ENCODE measurements at places on chromosomes 16 and 17.
A peak's percentile ranks its signal among the peaks of the same experiment; 100 is the strongest.

- no peak for DNase-seq
Measured at GRCh38 chr17:29344201-29344856, 45.8 kb upstream of the TAOK1 start.

DNA sequence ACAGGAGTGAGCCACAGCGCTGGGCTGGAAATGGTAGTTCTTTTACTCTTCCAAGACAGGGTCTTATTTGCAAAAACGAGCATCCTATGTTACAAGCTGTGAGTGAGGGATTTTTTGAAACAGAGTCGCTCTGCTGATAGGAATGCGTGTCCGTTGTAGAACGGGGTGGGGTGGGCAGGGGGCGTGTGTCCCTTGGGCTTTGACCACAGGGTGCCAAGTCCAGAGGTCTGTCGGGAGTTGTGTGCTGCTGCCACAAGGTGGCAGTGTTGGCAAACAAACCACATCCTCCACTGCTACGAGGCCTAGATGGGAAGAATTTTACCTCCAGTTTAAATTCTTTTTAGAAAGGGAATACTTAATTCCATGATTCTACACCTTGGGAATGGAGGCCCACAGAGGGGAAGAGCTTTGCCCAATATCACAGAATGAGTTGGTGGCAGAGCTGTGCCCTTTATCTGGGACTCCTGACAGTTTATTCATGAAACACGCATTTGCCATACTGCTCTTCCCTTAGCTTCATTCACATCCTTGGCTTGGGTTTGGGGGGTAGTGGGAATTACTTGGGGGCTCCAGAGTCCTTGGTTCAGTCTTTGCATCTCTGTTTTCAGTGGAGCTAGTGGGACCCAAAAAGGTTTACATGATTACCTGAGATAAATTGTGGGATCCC lies 30.6 kb upstream of the ETV4 start:
- peak; percentile 44 for DNase-seq

DNA sequence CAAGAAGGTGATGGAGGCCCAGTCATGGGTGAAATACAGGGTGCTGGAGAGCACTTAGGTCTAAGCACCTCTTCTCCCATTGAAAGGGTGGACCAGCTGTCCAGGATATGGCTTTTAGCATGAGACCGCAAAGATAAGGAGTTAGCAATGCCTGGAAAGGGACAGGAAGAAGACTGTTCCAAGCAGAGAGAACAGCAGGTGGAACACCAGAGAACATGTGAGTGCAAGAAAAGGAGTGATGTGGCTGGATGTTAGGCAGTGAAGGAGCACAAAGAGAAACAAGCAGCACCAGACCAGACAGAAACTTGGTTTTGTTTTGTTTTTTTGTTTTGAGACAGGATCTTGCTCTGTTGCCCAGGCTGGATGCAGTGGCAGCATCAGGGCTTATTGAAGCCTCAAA lies 45.4 kb upstream of the CCL1 start:
- no peak for DNase-seq

GRCh38 chr16:3032624-3033023 lies 4.1 kb downstream of the BICDL2 start:
- no peak for DNase-seq

GRCh38 chr16:66801320-66802105 lies at the start of gene TERB1:
TERB1 (minus strand) TSS chr16:66801584; CDS start chr16:66796798, 4,786 bp downstream.
- no peak for DNase-seq

- DNase-seq: no peak
Measured at GRCh38 chr17:49213399-49213798, 2.9 kb downstream of the ABI3 start.

- no peak for DNase-seq
Measured at GRCh38 chr16:1858189-1858865, 13.6 kb downstream of the MEIOB start.

- no peak for DNase-seq
Measured at GRCh38 chr16:19304750-19305149, 19.2 kb downstream of the CLEC19A start.

DNA sequence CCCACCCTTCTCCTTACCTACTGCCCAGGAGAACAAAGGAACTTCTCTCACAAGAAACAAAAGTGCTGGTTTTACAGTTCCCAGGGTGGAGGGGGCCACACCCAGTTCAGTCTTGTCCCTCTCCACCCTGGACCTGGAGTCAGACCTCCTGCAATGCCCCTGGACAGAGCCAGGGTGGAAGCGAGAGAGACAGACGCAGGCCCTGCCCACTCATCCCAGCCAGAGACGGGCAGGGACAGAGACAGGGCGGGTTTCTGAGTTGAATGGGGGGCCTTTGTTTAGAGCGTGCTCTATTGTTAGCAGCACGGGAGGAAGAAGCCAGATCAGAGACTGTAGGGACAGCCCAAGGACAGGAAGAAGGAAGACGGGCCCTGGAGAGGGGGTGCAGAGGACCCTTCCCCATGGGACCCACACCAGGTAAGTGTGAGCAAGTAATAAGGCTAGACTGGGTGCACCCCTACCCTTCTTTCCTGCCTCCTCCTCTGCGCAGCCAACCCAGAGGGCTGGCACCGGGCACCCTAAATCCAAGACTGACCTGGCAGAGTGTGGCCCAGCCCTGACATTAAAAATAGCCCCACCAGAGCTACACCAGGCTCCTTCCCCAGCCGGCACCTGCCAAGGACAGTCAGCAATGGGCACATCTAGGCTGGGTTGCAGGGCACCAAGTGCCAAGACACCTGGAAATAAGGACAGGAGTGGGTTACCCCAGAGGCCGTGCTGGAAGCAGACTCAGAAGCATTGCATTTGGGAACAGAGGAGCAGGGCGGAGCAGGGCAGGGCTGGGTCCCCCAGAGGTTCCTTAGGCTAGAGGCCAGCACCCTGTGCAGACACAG lies 10.9 kb downstream of the JUP start:
- DNase-seq: no peak

DNA sequence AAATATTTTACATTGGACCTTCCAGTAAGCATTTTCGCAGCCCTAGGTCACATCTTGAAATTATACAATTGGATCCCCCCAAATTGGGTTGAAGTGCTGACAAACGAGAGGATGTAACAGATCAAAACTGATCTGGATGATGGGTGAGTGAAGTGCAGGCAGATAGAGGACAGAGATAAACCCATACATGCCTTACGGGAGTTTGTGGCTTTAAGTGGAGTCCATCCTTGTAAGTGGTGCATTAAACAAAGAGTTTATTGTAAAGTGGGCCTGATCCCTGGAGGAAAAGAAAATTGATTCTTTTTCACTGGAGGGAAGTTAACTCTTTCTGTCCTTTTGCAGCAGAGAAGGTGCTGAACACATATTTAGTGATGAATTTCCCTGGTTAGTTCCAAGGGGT lies 39.0 kb upstream of the KCNJ2 start:
- no peak for DNase-seq

- DNase-seq: no peak
Measured at GRCh38 chr17:79515646-79516571, 94.9 kb downstream of the RBFOX3 start.

GRCh38 chr16:27154705-27155521 lies 48.4 kb upstream of the KDM8 start:
- DNase-seq: no peak

- DNase-seq: no peak
Measured at GRCh38 chr16:21645261-21645721, 7.1 kb downstream of the IGSF6 start.

- DNase-seq: no peak
Measured at GRCh38 chr16:57637965-57638364, 9.5 kb downstream of the ADGRG1 start.

DNA sequence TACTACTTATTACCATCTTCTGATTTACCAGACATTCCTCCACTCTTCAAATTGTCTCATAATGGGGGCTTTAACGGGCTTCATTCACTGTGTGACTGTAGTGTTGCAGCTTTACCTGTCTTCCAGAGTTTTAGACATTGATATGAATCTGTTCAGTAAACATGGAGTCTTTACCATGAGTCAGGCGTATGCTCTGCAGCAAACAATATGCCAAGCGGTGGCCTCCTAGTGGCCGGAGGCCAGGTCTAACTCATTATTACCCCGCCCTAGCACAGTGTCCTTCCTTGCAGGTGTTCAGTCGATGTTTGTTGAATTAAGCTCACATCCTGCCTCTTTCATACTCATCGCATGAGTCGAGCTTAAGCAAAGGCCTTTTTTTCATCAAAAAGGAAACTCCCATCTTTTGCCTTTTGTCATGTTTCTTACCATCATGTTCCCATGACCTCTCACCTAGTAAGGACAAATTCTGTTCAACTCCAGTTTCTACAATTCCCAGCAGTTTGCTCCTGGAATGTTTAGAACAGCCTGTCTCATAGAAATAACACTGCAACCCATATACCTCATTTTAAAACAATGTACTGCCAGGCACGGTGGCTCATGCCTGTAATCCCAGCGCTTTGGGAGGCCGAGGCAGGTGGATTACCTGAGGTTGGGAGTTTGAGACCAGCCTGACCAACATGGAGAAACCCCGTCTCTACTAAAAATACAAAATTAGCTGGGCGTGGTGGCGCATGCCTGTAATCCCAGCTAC lies 39.4 kb downstream of the TUBD1 start:
- no peak for DNase-seq

DNA sequence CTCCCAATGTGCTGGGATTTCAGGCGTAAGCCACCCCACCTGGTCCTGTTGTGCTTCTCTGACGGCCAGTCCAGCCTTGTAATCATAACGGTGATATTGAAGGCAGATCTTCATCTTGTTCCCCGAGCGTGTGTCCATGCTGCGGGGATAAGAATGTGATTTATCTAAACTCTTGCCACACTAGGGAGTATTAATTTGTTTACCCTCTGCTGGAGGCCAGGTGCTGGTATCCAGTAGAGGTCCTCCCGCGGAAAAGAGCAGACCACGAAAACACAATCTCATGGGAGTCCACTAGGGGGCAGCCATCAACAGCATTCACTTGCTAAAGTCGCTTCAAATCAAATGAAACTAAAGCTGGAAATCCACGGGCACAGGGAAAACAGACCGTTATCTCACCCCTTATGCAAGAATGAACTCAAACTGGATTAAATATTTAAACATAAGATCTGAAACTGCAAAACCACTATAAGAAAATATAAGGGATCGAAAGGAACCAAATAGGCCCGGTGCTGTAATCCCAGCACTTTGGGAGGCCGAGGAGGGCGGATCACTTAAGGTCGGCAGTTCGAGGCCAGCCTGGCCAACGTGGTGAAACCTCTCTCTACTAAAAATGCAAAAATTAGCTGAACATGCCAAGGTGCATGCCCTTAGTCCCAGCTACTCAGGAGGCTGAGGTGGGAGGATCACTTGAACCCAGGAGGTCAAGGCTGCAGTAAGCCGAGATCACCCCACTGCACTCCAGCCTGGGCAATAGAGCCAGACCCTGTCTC lies 22.3 kb upstream of the RBBP6 start:
- no peak for DNase-seq

- DNase-seq: no peak
Measured at GRCh38 chr17:77428020-77428748, 287.4 kb downstream of the SEC14L1 start.

DNA sequence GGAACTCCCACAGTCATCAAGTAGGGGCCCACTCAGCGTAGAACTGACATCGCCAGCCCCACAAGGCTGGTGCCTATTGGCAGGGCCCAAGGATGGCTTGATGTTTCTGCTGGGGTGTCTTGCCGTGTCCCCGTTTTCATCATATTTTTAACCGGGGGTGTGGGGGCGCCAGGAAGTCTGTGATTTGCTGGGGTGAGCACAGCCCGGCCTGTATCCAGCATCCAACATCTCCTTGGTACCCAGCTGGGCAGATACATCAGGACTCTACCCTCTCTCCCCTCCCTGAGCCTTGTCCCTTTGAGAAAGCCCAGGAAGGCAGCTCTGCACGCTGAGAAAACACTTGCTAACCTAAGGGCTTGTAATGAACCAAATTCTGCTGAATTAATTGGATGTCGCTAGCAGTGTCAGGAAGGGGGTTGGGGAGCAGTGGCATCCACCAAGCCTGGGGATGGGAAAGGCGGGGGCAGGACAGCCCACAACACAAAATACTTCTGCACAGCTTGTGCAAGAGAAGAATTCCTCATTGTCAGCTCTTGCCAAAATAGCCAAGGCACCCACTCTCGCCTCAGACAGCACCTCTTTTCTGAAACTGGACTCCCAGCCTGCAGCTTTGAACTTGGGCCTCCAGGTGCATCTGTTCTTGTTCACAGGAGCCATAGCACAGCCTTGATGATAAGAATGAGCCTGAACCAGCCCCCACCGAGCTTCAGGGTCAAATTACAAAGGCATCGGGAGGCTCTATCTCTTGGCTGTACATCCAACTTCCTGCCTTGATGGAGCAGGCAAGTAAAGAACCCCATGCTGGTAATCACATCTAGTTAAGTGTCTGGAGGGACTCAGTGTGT lies 63.7 kb upstream of the LYRM9 start:
- DNase-seq: no peak

DNA sequence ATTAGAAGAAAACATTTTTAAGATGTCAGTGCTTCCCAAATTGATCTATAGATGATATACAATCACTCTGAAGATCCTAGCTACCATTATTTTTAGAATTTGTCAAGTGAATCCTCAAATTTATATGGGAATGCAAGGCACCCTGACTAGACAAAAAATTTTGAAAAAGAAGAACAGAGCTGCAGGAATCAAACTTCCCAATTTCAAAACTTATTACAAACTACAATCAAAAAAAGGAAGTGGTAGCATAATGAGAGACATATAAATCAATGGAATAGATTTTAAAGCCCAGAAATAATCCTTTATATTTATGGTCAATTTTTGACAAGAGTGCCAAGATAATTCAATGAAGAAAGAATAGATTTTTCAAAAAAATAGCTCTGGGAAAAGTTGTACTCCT lies 198.3 kb upstream of the KCNJ16 start:
- no peak for DNase-seq

- DNase-seq: no peak
Measured at GRCh38 chr16:17204206-17204605, 266.6 kb downstream of the XYLT1 start.

- DNase-seq: no peak
Measured at GRCh38 chr16:1180549-1181403, 27.9 kb downstream of the CACNA1H start.

DNA sequence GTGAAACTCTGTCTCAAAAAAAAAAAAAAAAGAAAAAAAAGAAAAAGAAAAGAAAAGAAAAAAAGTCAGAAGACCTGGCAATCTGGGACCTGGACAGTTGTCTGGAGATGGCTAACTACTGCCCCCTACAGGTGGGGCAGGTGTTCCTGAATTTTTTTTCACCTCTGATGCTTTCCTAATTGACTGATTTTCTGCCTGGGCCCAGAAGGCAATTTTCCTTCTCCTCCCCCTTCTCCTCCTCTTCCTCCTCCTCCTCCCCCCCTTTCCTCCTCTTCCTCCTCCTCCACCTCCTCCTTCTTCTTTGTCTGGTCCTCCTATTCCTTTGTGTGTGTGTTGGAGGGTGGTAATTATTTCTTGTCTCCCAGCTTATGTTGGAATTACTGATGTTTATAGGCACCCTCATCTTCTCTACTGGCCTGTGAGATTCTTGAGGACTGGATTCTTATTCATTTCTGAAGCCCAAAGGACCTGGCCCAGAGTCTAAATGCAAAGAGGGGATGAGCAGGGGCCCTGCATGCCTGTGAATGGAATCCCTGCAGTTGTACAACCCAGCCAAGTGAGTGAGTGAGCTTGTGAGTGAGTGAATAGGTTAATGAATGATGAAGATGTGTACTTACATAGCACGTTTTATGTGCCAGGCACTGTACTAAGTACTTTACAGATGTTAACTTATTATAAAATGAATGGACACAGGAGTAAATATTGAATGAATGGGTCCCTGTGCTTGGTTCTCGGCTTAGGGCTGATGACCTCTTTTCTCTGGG lies 26.9 kb downstream of the IRX5 start:
- no peak for DNase-seq
